ENCODE measurements at places on chromosomes 16 and 17.
A peak's percentile ranks its signal among the peaks of the same experiment; 100 is the strongest.

DNA sequence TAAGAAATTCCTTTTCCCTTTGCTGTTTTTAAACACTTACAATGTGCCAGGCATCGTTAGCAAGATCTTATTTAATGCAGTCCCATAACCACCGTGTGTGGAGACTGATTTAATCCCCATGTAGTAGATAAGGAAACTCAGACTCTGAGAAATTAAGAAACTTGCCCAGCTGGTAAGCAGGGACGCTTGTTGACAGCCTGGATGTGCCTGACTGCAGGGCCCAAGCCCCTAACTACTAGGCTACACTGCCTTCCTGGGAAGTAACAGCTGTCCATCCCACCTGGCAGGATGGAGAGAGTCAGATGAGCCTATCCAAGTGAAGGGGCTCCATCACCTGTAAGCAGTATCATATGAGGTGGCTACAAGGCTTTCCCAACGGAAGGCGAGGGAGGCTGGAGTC is 23.1 kb downstream of the CDK5RAP3 start:
- DNase-seq: no peak

GRCh38 chr16:3819746-3820724 is 60.5 kb downstream of the CREBBP start:
- no peak for DNase-seq

DNA sequence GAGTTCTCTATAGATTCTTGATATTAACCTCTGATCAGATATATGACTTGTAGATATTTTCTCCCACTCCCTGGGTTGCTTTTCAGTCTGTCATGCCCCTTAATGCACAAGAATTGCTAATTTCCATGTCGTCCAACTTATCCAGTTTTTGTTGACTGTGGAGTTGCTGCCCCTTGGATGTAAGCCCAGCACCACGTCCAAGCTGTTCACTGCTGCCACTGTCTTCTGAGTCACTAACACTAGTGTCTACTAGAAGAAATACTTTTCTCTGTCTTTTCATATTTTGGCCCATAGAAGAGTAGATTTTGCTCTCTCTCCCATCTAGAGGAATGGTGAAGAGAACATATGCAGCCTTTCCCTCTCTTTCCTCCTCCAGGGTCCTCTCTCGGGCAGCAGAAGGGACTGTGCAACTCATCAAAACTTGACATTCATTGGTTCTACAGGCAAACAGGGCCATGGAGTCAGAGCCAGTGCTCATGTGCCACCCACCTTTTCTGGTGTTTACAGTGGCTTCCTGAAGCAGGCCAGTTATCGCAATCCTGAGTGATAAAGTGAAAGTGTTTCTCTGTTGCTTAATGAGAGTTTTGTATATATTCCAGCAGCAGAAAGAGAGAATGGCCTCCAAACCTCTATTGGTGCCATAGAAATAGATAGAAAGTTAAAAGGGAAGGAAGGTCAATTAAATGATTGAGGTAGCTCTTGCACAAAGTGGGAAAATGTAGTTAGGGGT is 22.6 kb upstream of the PMP22 start:
- DNase-seq: no peak

DNA sequence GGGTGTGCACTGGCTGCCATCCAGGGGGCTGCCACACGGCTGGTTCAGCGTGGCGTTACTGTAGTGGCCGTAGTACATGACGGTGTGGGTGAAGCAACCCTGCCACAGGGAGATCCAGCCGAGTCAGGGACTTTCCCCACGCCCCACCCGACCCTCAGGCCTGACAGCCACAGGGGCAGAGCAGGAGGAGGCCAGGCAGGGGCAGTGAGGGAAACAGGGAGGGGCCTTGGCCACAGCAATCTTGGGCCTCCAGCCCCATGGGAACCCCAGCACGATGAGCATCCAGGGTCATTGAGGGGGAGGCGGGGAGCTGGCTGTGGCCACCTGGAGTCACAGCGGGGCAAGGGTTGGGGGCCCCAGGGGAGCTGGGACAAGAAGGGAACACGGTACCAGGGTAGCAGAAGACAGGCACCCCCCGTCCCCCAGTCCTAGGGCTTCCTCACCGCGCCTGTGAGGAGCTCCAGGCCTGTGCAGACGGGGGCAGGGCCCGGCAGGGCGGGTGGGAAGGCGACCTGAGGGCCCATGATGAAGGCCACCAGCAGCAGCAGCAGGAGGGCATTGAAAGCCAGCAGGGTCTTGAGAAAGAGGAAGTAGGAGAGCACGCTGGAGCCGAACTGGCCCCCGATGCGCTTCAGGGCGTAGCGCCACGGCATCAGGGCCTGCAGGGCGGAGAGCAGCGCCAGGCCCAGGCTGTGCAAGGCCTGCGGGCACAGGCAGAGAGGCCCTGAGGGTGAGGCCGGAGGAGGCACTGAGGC is 4.3 kb downstream of the TMC6 start:
- DNase-seq: no peak

- no peak for DNase-seq
Observed at GRCh38 chr16:82070656-82071369, 35.8 kb downstream of the HSD17B2 start.

GRCh38 chr16:53103811-53104210 is 49.0 kb downstream of the CHD9 start:
- DNase-seq: no peak

DNA sequence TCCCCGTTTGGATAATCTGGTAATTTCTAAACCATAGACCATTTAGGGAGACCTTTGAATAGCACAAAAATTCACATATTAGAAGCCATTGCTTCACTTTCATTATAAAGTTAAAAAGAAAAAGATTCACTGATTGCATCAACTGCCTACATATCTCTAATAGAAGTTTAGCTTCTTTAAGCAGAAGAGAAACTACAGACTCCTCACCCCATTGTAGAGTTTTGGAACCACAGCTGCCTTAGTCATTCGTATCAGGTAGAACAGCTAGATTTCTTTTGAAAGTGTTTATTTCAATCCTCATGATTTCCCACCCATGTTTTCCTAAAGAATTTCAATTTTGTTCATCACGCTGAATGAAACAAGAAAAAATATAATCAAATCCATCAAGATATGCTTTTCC is 144.8 kb downstream of the CDH8 start:
- DNase-seq: no peak

- DNase-seq: no peak
Observed at GRCh38 chr16:54305080-54305479, 18.5 kb upstream of the IRX3 start.

DNA sequence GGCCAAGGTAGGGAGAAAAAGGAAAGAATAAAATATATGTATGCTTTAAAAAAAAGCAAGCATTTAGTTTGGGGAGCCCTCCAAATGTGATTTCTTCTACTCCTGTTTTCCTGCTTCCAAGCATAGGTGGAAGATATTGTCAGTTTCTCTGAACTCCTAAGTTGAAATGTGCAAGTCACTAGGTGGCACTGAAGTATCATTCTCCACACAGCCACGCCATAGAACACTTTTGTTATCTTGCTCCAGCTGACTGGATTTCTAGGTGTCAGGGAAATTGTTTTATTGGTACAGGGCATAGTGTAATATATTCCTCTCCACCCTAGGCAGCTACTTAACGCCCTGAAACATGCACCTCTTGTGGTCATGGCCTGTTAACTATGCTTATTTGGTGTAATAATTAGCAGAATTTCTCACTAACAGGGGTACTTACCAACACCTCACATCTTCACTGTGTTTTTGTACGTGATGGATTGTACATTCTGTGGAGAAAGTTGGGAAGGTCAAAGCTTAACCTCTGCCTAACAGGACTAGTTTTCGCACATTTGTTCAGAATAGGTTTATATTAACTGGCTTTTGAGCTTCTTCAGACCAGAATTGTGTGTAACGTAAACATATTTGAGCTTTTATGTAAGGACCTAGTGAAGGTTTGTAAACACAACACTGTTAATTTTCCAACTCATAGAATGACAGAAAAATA is 69.3 kb downstream of the FTO start:
- no peak for DNase-seq

GRCh38 chr16:21088646-21089538 is 61.8 kb downstream of the DNAH3 start:
- no peak for DNase-seq

DNA sequence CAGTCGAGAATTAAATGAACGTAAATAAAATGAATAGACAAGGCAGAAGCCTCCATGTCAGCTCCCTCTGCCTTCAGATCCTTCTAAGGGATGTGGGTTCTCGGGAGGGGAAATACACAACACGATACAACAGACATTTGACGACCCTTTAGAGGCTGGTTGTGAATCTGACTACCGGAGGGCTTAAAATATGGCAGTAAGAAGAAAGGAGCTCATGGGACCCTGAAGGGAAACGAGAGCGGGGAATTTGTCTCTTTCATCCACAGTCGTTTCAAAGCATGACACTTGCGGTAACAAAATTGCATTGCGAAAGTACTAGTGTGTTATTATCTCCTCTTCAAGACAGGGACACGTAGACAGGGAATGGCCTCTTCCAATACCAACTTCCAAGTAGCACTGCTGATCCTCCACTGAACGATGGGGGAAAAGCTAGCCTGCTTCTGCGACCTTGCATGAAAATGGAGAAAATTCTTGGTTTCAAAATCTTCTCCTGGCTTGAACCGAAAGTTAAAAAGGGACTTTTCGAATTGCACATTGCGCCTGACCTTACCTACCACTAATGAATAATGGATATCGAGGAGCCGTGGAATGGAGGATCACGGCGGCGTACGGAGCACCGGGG is 1.2 kb upstream of the TNRC6C start:
- DNase-seq: no peak

- no peak for DNase-seq
Observed at GRCh38 chr16:60279061-60279665, 1545.0 kb upstream of the GOT2 start.

DNA sequence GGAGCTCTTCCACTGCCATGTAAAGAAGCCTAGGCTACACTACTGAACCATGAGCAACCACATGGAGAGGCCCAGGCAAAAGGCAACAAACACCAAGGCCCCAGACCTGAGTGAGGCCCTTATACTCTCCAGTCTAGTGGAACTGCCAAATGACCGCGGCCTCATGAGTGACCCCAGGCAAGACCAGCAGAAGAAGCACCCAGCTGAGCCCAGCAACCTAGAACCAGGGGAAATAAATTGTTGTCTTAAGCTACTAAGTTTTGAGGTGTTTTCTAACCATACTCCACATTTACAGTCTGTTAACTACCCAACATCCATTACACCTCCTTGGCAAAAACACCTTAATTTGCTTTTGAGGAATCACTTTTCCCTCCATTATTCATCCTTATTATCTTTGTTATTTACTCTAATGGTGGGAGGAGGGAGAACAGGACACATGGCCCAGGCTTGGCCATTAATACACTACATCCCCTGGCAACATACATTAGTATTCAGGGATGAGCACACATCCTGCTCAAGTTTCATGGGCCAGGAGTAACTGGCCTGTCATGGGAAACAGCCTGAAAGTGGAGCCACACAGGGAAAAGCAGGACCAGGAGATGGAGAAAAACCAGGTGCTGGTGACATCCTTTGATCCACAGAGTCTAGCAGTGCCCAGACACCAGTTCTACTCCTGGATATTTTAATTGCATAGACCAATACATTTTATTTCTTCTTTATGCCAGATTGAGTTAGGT is 26.2 kb downstream of the SLC39A11 start:
- no peak for DNase-seq

GRCh38 chr17:14428648-14429029 is 127.8 kb downstream of the HS3ST3B1 start:
- DNase-seq: no peak

DNA sequence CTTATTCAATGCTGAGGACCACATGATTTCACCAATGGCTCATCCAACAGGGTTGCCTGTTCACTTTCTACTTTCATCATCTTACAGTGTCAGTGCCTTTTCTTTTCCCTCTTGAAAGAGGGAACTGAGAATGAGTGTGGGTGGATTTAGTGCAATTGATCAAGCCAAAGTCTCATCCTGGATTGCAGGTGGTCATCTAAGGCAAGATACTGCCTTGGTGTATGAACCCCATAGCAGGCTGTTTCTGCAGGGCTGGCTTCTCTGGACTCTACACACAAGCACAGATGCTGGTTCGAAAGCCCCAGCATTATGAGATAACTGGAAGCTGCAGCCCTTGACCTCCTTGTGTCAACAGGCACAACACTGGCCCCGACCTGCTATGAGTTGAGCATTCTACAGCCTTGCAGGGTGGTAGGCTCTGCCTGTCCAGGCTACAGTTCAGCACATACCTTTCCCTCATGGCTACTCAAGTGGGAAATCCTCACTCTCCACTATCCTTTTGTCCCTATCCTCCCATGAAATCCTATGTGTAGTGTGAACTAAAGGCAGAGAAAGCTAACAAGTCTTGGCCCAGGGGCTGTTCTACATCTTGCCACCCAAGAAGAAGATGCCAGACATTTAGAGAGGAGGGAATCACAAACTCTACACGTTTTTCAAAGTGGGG is 358.7 kb downstream of the SLC39A11 start:
- DNase-seq: no peak

DNA sequence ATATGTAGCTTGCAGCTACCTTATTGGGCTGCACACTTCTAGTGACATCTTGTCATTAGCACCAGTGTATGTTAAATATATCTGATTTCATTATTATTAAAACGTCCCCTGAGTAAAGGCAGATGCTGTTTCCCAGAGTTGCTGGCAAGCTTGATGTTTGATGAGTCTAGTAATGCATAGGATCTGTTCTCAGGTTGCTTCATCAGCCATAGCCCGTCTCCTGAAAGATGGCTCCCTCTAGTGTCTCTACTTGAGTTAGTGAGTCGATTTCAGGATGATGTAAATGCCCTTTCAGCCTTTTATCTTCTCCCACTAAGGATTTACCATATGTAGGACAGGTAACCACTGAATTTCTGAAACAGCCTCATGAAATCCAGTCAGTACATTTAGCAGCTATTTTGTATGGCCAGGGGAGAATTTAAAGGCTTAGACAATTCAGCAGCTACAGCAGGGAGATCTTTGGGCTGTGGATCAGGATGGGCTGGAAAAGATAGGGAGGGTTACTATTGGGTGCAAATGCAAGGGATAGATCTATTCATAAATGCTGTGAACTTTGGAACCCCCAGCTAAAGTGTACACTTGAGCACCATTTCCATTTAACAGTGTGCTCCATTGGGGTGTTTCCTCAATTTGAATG is 376.3 kb downstream of the CNTNAP4 start:
- no peak for DNase-seq

GRCh38 chr17:74457146-74457819 is 9.2 kb upstream of the CD300A start:
- peak; percentile 67 for DNase-seq

DNA sequence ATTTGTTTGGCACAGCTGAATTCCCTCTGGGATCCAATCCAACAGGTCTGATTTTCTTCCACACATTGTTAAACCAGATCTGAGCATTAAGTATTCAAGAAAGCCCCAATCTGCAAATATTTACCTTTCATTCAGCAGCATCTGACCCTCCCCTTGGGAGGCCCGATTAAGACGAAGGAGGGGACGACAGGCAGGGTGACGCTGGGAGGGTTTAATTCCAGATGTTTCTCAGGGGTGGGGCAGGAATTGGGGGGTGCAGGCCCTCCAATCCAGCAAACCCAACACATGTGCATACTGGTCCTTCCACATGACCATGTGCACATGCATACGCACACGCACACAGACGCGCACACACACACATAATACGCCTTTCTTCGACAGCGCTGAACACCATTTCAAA is 240.5 kb downstream of the GSG1L start:
- DNase-seq: no peak
